ENCODE measurements at places on chromosomes 16 and 17.

- DNase-seq = no peak
These were observed 354.1 kb downstream of the SOX9 start for GRCh38 chr17:72474719-72475477.

DNA sequence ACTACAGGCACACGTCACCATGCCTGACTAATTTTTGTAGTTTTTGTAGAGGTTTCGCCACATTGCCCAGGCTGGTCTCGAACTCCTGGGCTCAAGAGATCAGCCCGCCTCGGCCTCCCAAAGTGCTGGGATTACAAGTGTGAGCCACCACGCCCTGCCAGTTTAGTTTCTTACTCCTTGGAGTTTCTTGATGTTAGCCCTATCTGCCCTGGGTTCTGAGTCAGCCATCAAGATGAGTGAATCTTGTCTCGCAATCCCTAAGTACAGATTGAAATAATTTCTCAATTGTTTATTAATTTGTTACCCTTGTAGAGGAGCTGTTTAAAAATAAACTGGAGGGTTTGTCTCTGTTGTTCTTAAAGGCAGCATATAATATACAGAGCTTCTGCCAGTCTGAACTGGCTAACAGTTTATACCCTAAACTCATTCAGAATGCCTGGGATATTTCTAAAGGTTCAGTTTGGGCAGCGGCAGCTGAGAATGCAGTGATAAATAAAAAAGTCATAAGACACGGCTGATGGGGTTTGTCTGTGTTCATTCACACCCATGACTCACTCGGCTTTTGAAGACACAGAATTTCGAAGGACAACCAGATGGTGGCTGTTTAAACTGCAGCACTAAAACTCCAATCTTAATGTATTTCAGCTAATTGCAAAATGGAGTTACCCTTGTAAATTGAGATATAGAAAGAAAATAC, 39.6 kb downstream of the GPRC5B start:
- DNase-seq = no peak

DNA sequence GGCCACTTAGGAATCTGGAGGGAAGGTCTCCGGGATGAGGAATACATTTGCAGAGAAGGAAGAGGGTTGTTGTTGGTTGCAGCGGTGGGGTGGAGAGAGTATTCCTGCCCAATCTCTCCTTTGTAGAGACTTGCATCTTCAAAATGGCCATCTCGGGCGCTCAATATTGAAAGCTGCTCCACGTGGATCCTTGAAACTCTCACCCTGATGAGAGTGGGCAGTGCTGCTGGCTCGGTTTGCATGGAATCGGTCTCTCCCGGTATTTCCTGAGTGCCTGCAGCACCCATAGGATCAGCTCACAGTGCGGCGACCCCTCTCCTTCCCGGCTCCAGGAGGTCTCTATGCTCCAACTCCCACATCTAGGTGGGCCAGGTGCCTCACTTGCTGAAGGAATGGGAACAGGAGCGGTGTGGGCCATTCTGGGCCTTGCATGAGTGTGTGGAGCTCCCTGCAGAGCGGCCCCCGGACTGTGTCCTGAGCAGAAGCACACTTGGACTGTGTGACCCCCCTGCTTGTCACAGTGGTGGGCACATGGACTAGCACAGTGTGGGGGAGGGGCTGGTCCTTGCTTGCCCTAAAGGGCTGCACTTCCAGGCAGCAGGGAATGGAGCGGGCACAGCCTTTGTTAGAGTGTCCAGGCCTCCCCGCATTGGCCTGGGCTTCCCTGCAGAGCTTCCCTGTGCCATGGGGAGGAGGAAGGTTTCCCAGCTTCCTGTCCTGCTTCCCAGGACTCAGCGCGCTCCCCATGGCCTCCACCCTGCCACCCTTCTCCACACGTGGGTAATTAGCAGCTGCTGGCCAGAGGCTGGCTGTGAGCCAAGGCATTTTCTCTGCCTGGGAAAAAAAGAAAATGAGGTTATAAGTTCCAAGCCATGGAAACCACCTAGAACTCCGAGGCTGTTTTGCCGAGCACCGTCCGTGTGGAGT, 139.3 kb downstream of the IRF8 start:
- no peak for DNase-seq

DNA sequence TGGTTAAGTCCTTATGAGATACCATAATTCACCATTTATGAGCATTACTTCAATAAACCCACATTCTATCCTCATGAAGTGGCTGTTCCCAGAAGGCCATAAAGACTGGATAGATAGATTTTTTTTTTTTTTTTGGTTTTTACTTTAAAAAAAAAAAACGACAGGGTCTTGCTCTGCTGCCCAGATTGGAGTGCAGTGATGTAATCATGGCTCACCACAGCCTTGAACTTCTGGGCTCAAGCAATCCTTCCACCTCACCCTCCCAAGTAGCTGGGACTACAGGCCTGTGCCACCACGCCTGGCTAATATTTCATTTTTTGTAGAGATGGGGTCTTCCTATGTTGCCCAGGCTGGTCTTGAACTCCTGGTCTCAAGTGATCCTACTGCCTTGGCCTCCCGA, 102.3 kb downstream of the XYLT1 start:
- no peak for DNase-seq

DNA sequence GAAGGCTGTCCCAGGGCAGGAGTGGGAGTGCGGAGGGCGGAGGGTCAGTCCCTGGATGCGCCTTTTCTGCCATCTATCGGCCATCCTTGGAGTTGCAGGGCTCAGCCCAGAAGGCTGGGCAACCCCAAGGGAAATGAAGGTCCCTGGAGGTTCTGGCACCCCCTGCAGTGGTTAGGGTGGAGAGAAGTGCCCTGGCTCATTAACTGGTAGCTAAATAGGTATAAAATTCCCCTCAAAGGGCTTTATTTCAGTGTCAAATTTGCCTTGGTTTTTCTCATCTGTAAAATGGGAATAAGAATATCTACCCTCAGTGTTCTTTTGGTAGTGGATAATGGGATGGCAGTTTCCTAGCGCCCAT, 22.4 kb downstream of the C17orf75 start:
- peak; percentile 77 for DNase-seq

DNA sequence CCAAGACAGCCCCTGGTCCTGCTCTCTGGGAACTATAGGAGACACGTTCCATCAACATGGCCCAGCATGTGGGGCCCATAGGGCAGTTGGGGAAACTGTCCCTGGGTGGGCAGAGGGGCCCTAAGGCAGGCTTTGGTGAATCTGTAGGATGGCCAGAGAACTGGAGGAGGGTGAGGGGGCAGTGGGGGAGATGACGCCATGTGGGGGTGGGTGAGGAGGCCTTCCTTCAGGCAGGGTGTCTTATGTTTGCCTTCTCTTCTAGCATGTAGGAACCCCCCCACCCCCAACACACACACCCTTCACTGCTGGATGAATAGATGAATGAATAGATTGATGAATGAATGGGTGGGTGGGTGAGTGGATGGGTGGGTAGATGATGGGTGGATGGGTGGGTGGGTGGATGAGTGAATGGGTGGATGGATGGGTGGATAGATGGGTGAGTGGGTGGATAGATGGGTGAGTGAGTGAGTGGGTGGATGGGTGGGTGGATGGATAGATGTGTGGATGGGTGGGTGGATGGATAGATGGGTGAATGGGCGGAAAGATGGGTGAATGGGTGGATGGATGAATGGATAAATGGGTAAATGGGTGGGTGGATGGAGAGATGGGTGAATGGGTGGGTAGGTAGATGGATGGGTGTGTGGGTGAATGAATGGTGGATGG, 2.5 kb upstream of the CBFA2T3 start:
- DNase-seq = no peak

DNA sequence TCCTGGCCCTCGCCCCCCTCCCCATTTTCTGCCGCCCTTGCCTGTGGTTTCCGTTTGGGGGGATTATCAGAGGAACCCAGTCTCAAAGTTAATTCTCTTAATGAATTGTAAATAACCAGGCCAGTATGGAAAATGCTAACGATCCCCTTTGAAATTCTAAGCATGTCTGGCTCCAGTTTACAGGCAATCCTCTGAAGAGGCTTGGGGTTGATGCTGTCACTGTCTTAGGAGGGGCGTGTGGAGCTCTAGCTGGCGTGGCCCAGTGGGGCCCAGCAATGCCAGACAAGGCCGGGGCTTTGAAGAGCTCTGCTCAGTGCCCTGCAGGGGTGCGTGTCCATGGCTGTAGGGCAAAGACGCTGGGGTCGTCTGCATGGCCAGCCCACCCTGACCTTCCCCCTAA, 164.6 kb downstream of the CYLD start:
- no peak for DNase-seq

DNA sequence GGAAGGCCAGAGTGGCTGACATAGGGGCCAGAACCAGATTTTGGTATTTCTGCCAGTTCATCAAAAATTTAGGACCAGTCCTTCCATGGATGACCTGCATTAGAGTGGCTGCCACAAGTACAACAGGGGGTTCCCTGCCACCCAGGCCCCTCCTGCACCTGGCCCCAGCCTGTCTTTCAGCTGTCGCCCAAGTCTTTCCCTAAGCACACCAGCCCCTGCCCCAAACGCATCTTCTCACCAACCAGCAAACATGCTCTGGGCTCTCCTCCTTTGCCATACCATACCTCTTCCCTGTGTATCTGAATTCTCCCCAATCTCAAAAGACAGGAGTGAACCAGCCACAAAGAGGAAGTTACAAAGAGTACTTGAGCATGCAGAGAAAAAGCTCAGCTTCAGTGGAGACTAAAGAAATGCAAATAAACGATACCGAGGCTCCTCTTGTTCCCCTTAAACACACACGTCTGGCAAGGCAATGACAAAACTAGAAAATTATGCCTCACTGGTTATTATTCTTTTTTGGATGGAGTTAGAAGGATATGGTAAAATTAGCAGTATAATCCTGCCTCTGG, 130.6 kb downstream of the DYNLRB2 start:
- no peak for DNase-seq

DNA sequence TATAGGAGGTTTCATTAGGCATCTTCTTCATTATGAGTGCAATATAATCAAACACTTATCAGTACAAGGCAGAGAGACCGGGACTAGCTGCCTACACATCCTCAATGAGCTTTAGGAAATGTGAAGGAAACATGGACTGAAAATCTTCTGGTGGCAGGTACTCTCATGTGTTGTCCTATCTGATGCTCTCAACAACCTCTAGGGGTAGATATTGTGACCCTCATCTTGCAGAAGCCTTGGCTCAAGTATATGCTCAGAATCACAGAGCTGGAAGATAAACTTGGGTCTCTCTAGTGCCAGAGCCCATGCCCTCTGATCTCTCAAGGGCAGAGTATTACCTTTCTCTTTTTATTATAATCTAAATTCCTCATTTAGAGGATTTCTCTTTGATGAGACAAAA, 181.6 kb upstream of the C17orf78 start:
- no peak for DNase-seq

DNA sequence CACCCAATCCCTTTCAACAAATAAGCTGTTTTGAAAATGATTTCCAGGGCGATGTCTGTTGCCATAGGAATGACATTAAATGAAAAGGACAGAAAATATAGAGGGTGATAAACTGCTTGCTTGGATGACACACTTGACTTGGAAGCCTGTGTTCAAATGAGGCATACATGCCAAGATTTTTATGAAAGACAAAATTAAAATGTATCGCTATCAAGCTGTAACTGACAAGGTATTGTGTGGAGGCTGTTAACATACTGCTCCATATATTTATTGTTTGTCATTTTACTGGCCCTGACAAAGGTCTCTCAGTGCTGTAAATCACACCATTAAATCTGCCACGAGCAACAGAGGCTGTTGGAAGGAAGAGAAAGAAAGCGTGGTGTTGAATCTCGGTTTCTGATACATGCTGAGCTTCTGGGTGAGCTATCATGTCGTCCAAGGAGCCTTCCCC, 456.2 kb upstream of the SALL1 start:
- DNase-seq = no peak

DNA sequence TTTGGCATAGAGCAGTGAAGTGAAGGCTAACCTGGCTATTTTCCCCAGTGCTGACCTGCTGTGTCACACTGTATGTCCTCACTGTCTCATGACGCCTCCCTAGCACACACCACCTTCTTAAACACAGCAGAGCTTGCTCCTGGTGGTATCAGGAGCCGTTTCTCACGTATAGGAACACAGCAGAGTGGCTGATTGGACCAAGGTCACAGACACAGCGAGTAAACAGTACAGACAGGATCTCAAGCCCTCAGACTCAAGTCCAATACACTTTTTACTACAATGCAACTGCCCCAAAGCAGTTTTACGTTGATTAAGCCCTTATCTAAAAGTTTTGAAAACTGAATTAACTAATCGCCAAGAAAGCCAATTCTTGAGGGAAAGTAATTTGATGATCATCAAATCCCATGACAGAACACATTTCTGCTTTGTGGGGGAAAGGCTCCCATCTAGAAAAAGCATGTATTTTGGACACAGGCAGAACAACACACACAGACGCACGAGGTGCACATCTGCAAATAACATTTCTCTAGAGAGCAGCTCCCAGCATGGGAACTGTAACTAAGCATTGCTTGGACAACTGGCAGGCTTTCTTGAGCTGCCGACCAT, 15.2 kb downstream of the ARHGAP17 start:
- DNase-seq = no peak

- no peak for DNase-seq
These were observed 165.6 kb downstream of the MAP2K6 start for GRCh38 chr17:69579961-69580677.

- no peak for DNase-seq
These were observed 350.2 kb upstream of the CDH8 start for GRCh38 chr16:62386411-62386810.

DNA sequence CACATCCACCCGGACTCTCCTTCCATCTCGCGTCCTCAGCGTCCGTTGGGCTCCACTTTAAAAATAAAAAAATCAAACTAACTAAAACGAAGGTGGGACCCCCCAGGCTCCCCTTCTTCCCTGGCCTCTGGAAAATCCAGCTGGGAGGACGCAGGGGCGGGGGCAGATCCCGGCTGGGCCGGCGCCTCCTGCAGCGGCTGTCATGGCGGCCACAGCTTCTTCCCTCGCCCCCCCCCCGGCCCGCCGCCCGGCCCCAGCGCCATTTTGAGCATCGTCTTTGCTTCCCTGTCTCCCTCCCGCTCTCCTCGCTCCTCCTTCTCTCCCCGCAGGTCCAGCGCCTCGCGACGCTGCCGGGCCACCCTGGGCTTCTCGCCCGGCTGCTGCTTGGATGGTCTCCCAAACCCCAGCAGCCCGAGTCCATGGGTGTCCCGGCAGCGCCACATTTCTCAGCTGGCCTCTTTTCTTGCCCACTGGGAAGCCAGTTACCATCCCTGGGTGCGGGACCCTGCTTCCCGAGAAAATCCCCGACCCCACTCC, 3.3 kb downstream of the HOXB2 start:
- peak; percentile 41 for DNase-seq

DNA sequence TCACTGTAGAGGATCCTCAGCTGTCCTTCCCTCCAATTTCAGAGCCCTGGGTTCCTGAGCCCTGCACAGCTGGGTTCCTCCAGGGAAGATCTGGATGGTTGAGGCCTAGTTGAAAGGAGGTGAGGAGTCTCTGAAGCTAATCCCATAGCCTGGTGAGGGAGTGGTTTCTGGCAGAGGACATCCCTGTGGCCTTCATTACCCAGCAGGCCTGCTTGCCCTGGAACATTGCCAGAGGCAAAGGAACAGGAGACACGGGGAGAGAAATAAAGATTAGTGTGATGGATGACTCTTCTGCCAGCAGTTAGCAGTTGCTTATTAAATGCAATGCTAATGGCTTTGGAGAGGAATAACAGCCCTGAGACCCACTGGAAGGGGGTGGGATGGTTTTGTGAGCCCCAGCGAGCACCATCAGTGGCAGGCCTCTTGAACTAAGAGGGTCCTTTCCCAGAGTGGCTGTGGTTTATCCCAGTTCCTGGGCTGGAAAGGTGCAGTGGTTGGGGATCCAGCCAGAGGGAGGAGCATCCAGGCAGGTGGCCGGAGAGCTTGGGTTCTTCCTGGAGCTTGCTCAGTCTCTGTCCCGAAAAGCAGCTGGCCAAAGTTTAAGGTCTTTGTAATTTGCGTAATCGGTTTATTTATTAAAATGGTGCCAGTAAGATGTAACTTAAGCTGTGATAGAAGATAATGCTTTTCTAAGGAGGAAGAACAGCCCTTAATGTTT, 209.7 kb downstream of the CCDC182 start:
- DNase-seq = no peak

Measured in stimulated activated CD4-positive, alpha-beta T cell treated with anti-CD3 and anti-CD28 coated beads, Interleukin-12 subunit alpha, Interleukin-12 subunit beta, amount 100 ng/mL, for 4 hours (primary cell).